Stomach (tissue), 19 donors: ENCODE measurements at places on chromosomes 3 and 15. TPM values are rescaled to one million over a fixed set of nuclear protein-coding genes. Genes with fewer than 3 reads are reported as not detected.

Gene TUSC7
- total RNA-seq: not detected

Gene BLM
- 4.6 TPM for total RNA-seq

Gene PLSCR1
- 506 TPM for total RNA-seq

Gene MKRN3
- not detected for total RNA-seq

Gene CCDC54
- total RNA-seq: not detected

Gene ATP13A5
- not detected for total RNA-seq

Gene CLRN1
- total RNA-seq: not detected

Gene UNC45A
- 63.8 TPM for total RNA-seq

Gene GABRB3
- total RNA-seq: not detected

Gene ST8SIA2
- 1.1 TPM for total RNA-seq

Gene ACP3
- 56.6 TPM for total RNA-seq

Gene USP13
- total RNA-seq: 9.9 TPM

Gene KBTBD8
- not detected for total RNA-seq

Gene ZNF621
- total RNA-seq: 34.3 TPM

Gene NME9
- total RNA-seq: not detected

Gene FOXB1
- not detected for total RNA-seq

Gene ACKR2
- not detected for total RNA-seq

Gene FLNB
- total RNA-seq: 112 TPM

Gene NOX5
- total RNA-seq: 0.18 TPM

Gene NPAP1
- total RNA-seq: not detected

Gene RHCG
- total RNA-seq: 5.7 TPM

Gene GOLGA8R
- total RNA-seq: 2.9 TPM

Gene FYCO1
- 32.7 TPM for total RNA-seq

Gene FOXL2NB
- total RNA-seq: not detected

Gene OXSM
- total RNA-seq: 8.0 TPM

Gene CGNL1
- total RNA-seq: 36.2 TPM

Gene TAMM41
- 6.7 TPM for total RNA-seq

Gene POC1A
- 1.8 TPM for total RNA-seq

Gene FBLN2
- total RNA-seq: 143 TPM

Gene SATB1
- 55.1 TPM for total RNA-seq
